ENCODE measurements at places on chromosomes 12 and 14.

DNA sequence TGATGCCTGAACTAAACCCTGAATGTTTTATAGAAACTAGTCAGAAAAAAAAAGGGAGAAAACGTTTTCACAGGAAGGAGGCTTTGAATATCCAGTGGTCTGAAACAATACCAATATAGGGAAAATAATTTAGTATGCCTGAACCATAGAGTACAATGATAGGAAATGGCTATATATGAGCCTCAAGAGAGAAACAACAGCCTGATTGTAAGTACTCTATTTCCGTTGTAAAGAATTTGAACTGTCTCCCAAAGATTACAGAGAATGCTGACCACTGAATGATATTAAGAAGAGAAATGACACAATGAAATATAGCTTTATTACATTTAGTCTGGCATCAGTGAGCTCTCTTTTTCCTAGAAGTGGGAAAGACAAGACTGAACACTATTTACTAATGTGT is 5.5 kb upstream of the GABARAPL1 start:
- no peak for DNase-seq

DNA sequence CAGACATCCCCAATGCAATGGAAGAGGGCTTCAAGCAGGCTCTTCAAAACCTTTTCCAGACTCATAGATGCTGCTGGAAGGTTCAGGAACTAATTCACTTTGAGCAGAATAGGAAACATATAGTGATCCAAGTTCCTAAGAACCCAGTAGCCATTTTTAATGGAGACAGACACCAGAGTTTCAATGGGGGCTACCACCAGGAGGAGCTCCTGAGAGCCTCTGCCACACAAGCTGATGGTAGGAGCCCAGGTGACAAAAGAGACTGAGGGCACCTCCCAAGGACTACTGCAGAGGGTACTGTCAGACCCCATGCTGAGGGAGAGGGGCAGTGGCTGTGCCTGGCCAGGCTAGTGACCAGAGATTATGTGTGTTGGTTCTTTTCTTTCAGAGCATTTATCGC is 45.9 kb downstream of the IFNG start:
- no peak for DNase-seq

GRCh38 chr14:30994681-30995620 is 30.5 kb upstream of the AP4S1 start:
- DNase-seq = no peak

GRCh38 chr12:52423661-52424500 is 10.3 kb downstream of the KRT75 start:
- DNase-seq = no peak

- no peak for DNase-seq
These were observed 26.9 kb upstream of the LTBP2 start for GRCh38 chr14:74638966-74639365.
